Left renal pelvis (tissue), 4 donors: ENCODE measurements at places on chromosomes 11 and 22. TPM values are rescaled to one million over a fixed set of nuclear protein-coding genes. Genes with fewer than 3 reads are reported as not detected.

OR2D2 gene
- not detected for polyA plus RNA-seq

GPHA2 gene
- polyA plus RNA-seq = 1.7 TPM

LINC01488 gene
- 0.04 TPM for polyA plus RNA-seq

DNA sequence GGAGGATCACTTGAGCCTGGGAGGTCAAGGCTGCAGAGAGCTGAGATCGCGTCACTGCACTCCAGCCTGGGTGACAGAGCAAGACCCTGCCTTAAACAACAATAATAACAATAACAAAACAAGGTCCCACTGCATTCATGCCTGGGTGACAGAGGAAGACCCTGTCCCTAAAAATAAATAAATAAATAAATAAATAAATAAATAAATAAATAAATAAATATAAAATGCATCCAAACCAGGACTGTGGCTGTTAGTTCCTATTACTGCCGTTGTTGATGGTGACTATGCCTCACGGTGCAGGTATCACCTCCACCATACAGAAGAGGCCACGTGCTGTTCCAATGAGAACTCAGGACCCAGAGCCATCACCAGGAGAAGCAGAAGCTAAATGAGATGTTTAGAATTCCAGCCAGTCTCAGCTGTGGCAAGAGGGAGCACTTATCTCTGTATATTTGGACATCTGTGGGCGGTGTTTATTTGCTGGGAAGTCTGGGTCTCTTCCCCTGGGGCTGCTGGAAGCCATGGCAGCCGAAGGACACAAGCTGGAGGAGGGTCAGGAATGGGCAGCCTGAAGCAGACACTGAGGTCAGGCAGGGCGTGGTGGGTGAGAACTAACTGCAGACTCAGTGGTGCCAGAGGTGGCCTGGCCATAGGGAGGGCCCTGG is 21.6 kb downstream of the C11orf86 start:
- DNase-seq = no peak

XPNPEP3 gene
- polyA plus RNA-seq = 20.4 TPM

GRCh38 chr11:130859886-130860285 is 56.4 kb downstream of the SNX19 start:
- DNase-seq = no peak

- no peak for DNase-seq
These were observed 56.4 kb downstream of the ARFGAP3 start for GRCh38 chr22:42800451-42801251.

CD3G gene
- polyA plus RNA-seq = 0.34 TPM

GRCh38 chr22:22144858-22145257 is 99.7 kb upstream of the VPREB1 start:
- no peak for DNase-seq

GRIA4 gene
- 7.2 TPM for polyA plus RNA-seq

- no peak for DNase-seq
These were observed 52.6 kb downstream of the KREMEN1 start for GRCh38 chr22:29125443-29125778.

DNA sequence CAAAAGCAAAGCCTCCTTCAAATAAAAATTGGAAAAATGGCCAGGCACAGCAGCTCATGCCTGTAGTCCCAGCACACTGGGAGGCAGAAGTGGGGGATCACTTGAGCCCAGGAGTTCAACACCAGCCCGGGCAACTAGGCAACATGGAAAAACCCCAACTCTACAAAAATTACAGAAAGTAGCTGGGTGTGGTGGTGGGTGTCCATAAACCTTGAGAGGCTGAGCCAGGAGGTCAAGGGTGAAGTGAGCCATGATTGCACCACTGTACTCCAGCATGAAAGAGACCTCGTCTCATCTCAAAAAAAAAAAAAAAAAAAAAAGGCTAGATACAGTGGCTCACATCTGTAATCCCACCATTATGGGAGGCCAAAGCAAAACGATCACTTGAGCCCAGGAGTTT is 22.3 kb downstream of the DDX6 start:
- DNase-seq = no peak

GRCh38 chr22:50467341-50467740 is 7.5 kb downstream of the SBF1 start:
- DNase-seq = no peak

GRCh38 chr11:45736424-45736823 is 68.5 kb upstream of the SLC35C1 start:
- no peak for DNase-seq

OR4D5 gene
- not detected for polyA plus RNA-seq

- DNase-seq = no peak
These were observed 812.2 kb downstream of the LRRC4C start for GRCh38 chr11:40647295-40647694.

IGSF22 gene
- polyA plus RNA-seq = 0.87 TPM

DNA sequence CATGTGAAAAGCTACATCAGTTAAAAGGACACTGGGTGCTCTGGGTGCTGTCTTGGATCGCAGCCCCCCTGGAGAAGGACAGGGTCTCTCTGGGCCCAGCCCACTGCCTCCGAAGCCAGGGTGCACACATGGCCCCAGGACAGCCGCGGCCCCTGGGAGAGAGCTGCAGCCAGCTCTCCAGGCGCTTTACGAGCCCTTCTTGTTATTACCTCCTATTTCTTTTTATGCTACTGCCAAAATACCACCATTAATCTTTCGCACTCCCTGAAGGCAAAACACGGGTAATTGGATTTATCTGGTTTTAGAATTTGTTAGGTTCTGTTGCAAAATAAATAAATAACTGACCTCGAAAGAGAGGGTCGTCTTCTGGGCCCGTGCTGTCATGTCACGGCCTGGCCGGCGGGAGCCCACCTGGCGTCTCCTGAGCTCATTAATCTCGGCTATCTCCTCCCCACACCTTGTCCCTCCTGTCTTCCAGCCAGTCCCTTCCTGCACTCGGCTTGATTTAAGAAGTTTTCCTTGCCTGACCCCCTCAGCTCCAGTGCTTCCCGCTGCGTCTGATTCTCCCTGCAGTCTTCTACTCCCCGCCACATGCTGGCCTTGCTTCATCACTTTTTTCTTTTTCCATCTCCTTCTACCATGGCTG is 611.7 kb downstream of the OPCML start:
- no peak for DNase-seq

PRG3 gene
- polyA plus RNA-seq = 0.49 TPM

GRCh38 chr22:29390270-29390669 is 1.9 kb upstream of the AP1B1 start:
- no peak for DNase-seq

GRCh38 chr22:41015003-41015402 is 63.8 kb downstream of the RBX1 start:
- no peak for DNase-seq

SCUBE2 gene
- polyA plus RNA-seq = 6.6 TPM

- DNase-seq = no peak
These were observed 4.2 kb upstream of the SYT8 start for GRCh38 chr11:1830322-1831223.

OR51B4 gene
- not detected for polyA plus RNA-seq

GRCh38 chr11:108933630-108934029 is 268.8 kb downstream of the DDX10 start:
- DNase-seq = no peak

GRCh38 chr11:82557274-82557673 is 176.4 kb downstream of the FAM181B start:
- DNase-seq = no peak

- no peak for DNase-seq
These were observed 9.8 kb downstream of the SCN4B start for GRCh38 chr11:118142809-118143208.

GRCh38 chr22:32333141-32333768 is 24.4 kb upstream of the RFPL3 start:
- no peak for DNase-seq

ARHGEF17 gene
- 68.5 TPM for polyA plus RNA-seq

DNA sequence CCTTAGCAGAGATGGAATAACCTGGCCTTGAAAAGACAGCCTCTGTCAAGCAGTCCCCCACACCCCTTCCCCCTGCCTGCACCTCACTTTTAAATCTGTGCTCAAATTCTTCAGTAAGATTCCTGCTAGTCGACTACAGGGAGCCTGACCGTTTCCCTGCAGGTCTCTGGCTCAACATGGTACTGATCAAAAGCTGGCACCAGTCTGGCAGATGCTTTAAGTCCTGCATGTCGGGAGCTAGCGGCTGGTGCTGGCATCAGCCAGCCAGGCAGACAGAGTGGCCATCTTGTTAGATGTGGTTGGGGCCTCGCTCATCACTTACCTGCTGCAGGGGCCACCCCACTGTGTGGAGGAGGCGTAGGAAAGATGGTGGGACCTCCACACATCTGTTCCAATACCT is 204.4 kb upstream of the SORL1-AS1 start:
- DNase-seq = no peak
